ENCODE measurements at places on chromosomes 1 and 21.

- peak; percentile 37 for DNase-seq
Observed at GRCh38 chr1:150109586-150109985, 40.1 kb upstream of the PLEKHO1 start.

- peak; percentile 15 for DNase-seq
Observed at GRCh38 chr1:185244015-185244747, 72.9 kb downstream of the IVNS1ABP start.

GRCh38 chr21:41726970-41727783, 39.7 kb downstream of the RIPK4 start:
- no peak for DNase-seq

DNA sequence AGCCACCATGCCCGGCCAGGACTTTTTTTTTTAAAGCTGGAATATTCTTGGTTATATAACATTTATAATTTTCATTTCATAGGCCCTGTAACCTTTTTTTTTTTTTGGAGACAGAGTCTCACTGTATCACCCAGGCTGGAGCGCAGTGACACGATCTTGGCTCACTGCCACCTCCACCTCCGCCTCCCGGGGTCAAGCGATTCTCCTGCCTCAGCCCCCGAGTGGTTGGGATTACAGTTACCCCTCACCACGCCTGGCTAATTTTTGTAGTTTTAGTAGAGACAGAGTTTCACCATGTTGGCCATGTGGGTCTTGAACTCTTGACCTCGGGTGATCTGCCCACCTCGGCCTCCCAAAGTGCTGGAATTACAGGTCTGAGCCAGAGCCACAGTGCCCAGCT, 12.6 kb downstream of the ZYG11B start:
- DNase-seq = no peak

GRCh38 chr1:6300342-6301048, 39.6 kb upstream of the GPR153 start:
- no peak for DNase-seq

DNA sequence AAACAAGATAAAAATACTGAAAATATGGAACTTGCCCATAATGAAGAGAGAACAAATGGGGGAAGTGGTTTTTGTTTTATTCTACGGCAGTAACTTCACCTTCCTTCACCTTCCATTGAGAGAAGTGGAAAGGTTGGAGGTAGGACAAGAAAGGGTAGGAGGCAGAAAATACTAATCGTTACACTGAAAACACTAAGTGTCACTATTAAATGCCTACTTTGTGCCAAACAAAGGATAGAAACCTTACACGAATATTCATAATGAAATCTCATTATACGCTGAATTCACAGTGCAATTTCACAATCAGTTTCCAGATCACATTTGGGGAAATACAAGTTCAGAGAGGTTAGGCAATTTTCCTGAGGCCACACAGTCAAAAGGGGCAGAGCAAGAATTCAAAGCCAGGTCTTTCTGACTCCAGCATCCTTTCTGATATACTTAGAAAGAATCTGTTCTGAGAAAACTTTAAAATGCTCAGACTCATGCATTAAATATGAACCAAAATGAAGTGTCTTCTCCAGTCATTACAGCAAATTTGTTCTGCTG, 3.0 kb downstream of the TIAM1 start:
- peak; percentile 70 for DNase-seq

GRCh38 chr1:35120458-35121133, 41.4 kb downstream of the ZMYM1 start:
- no peak for DNase-seq

DNA sequence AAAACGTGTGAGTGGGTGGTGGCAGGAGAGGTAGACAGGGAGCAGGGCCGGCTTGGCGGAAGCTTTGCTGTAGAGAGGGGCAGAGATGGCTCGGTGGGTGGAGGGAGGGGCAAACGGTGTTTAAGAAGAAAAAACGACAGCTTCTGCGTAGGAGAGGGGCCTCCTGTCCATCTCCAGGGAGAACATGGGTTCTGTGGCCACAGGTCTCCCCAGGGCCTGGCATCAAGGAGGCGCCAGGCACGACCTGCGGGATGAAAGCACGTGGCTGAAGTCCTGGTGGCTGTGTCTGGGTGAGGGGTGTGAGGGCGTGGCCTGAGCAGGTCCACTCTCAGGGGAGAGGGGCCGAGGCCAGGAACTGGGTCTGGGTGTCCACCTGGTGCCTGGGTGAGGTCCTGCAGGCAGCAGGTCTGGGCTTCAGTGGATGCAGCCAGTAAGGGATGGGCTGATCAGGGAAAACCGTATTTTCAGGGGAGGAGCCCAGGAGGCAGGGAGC, 940 bp upstream of the PRKCZ start:
- DNase-seq = no peak

- no peak for DNase-seq
Observed at GRCh38 chr1:15357612-15358207, 52.0 kb upstream of the EFHD2 start.

DNA sequence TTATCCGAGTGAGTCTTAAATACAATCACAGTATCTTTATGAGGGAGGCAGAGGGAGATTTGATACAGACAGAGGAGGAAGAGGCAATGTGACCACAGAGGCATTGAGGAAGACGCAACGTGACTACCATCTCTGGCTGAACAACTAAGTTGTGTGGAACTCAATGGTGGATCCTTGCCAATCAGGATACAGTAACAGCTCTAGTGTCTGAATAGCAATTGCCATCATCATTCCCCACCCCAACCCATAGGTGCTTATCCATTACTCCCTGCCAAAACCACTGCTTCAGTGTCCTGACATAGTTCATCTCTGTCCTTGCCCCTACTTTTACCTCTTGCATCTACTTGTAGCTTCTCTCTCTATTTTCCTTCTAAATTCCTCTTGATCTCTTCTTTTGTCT, 20.5 kb upstream of the RHBDL2 start:
- DNase-seq = no peak

DNA sequence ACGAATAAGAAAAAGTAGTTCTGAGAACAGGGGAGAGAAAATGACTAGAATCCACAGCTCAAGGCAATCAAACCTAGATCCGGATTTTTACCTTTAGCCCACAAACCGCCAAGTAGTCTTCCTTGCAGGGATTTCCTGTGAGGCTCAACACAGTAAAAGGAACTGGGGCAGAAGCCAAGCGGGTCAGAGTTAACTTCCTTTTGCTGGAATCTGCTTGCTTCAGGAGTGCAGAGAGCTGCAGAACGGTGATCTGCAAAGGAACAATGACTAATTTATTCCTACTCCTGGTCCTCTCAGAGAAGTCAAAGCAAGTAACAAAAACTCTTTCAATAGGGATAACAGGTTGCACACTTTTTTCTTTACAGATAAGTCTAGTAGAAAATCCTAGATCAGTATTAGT, 53.4 kb downstream of the UBR4 start:
- DNase-seq = no peak

GRCh38 chr1:62912028-62912638, 128.2 kb downstream of the ATG4C start:
- DNase-seq = peak; percentile 4

DNA sequence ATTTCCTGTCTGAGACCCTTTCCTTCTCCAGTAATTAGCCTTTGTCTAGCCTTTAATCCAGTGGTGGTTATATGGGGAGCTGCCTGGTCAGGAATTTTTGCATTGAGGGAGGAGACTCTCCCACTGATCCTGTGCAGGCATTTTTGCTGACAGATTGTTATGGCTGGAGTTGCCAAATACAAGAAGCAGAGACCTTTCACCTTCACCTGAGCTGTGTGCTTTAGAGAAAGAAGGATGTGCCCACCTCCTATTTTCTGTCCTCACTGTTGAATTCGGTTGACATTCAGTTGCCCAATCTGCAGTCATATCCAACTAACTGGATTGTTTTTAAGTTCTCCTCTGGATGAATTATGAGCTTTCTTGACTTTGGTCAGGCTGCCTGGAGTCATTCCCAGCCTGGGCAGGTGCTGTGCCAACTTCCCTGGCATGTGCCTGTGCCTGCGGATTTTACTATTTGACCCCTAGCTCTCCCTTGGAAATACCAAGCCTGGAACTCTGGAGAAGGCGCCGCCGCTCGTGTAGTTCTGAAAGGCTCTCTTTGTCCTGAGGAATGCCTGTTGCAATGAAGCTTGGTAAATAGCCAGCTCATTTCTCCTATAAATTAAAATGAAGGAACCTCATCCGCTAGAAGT, 143.9 kb downstream of the NOS1AP start:
- no peak for DNase-seq

GRCh38 chr21:18608226-18608625, 204.6 kb upstream of the TMPRSS15 start:
- DNase-seq = no peak
